CD8-positive, alpha-beta memory T cell (primary cell): ENCODE measurements at places on chromosomes 3 and 15. TPM values are rescaled to one million over a fixed set of nuclear protein-coding genes. Genes with fewer than 3 reads are reported as not detected.

The ATP13A4 gene
- not detected for polyA plus RNA-seq

GRCh38 chr3:14583548-14584091 is 43.5 kb upstream of the GRIP2 start:
- no peaks in the 10 kb centered on the region for H3K4me1 ChIP-seq
- H3K36me3 ChIP-seq: no peaks in the 10 kb centered on the region
- H3K27me3 ChIP-seq: no peaks in the 10 kb centered on the region
- DNase-seq: no peak

DNA sequence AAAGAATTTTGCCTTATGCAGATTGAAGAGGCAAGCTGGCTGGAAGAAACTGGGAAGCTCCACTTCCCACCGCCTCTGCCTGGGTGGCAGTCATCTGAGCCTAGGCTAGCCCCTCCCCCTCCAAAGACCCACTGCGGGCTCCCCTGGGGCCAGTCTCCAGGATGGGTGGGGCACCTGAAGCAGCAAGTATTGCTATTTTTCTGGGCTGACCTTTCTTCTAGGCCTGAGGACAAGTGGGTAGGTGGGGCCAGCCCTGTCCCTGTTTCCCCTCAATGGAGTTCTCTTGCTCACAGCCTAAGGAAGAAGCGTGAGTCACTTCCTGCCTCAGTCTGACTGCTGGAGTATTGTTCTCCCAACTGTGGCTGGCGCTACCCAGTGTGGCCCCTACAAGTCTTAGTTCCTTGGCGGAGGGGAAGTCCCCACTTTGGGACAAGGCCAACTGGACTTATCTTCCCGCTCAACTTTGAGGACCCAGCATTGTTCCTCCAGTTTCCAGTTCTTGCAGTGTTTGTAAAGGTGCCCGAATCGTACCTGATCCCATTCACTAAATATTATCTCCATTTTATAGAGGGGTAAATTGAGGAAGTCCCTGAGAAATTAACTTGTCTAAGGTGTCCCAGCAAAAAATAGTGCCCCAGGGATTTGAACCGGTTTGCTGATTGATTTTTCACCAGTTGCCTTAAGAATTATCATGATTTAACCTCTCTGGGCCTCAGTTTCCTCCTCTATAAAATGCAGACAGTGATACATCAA is 1.4 kb downstream of the FURIN start:
- H3K27ac ChIP-seq: peak overlapping the region; percentile 65
- H3K36me3 ChIP-seq: no peaks in the 10 kb centered on the region
- peak overlapping the region; percentile 5 for H3K4me3 ChIP-seq
- H3K4me1 ChIP-seq: peaks cover 37% of the 10 kb centered on the region
- no peak for DNase-seq

GRCh38 chr3:48188266-48189201 is at the start of gene CDC25A:
Gene CDC25A (minus strand): TSS chr3:48188417. CDS start chr3:48187947, 470 bp downstream.
- peak within 1 kb of the TSS; percentile 36 for H3K27ac ChIP-seq
- H3K36me3 ChIP-seq: no peaks in the 10 kb centered on the region
- peaks cover 9% of the 10 kb centered on the region for H3K27me3 ChIP-seq
- DNase-seq: peak; percentile 92

GRCh38 chr3:74233091-74233490 is 381.4 kb downstream of the CNTN3 start:
- no peaks in the 10 kb centered on the region for H3K27me3 ChIP-seq
- no peak overlapping the region for H3K4me3 ChIP-seq
- no peak for DNase-seq
- H3K27ac ChIP-seq: no peak overlapping the region

GRCh38 chr15:36335224-36335623 is 244.2 kb upstream of the CDIN1 start:
- no peaks in the 10 kb centered on the region for H3K27me3 ChIP-seq
- no peak overlapping the region for H3K27ac ChIP-seq
- H3K4me3 ChIP-seq: no peak overlapping the region
- no peaks in the 10 kb centered on the region for H3K36me3 ChIP-seq

GRCh38 chr3:183493296-183494045 is 62.0 kb downstream of the KLHL6 start:
- H3K36me3 ChIP-seq: no peaks in the 10 kb centered on the region
- no peaks in the 10 kb centered on the region for H3K4me1 ChIP-seq
- no peak overlapping the region for H3K4me3 ChIP-seq
- H3K27me3 ChIP-seq: no peaks in the 10 kb centered on the region

DNA sequence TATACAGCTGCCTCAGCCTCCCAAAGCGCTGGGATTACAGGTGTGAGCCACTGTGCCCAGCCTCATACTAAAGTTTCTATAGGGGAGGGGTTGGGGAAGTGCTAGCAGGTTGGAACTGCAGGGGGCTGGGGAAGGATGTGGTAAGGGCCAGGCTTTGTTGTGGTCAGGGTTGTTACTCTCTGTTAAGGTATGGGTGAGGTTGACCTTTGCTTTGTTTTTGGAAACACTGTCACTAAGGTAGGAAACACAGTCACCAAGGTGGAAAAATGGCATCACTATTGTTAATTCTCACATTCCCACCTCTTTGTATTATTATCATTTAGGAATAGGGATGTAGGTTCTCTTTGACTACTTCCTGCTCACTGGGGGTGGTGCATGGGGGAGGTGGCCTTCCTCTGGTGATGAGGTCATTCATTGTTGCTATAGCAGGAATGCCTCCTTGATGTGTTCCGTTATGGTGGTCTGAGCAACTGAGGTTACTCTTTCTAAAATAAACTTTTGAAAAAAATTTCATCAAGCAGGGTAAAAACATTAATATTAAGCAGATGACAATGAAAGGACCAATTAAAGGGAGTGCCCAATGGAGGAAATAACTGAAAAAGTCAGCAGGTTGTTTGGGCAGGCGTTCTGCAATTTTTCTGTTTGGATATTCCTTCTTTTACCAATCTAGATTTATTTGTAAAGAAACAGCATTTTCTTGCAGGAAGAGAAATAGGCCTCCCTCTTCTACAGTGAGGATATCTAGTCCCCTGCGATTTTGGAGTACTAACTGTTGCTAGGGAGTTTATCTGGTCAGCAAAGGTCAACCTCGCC is 150.5 kb downstream of the WDR76 start:
- H3K27me3 ChIP-seq: peaks cover 3% of the 10 kb centered on the region
- peak; percentile 13 for DNase-seq
- H3K4me1 ChIP-seq: peaks cover 5% of the 10 kb centered on the region
- no peaks in the 10 kb centered on the region for H3K36me3 ChIP-seq
- no peak overlapping the region for H3K4me3 ChIP-seq
- no peak overlapping the region for H3K27ac ChIP-seq
